ENCODE measurements at places on chromosomes 11 and 22.

GRCh38 chr11:75169101-75169885 is 18.4 kb downstream of the SLCO2B1 start:
- DNase-seq, result no peak

GRCh38 chr22:36727110-36727509 is 23.6 kb upstream of the CACNG2 start:
- no peak for DNase-seq

GRCh38 chr11:67483831-67484665 is 1.2 kb downstream of the AIP start:
- no peak for DNase-seq

DNA sequence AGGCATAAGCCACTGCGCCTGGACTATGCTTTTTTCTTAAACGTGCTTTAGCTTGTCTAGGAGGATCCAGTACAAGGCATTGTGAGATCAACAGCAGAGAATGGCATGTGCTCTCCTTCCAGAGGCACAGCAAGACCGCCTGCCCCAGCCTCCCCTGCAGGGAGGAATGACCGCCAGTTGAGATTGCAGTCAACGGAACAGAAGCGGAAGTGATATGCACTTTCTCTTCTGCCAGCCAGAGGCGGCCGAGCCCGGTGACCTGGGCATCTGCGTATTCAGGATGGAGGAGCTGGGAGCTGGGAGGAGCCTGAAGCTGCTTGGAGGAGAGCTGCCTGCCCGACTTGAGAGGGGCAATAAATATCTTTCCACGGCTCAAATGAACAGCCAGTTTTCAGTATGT is 243.0 kb downstream of the CTTN start:
- no peak for DNase-seq

DNA sequence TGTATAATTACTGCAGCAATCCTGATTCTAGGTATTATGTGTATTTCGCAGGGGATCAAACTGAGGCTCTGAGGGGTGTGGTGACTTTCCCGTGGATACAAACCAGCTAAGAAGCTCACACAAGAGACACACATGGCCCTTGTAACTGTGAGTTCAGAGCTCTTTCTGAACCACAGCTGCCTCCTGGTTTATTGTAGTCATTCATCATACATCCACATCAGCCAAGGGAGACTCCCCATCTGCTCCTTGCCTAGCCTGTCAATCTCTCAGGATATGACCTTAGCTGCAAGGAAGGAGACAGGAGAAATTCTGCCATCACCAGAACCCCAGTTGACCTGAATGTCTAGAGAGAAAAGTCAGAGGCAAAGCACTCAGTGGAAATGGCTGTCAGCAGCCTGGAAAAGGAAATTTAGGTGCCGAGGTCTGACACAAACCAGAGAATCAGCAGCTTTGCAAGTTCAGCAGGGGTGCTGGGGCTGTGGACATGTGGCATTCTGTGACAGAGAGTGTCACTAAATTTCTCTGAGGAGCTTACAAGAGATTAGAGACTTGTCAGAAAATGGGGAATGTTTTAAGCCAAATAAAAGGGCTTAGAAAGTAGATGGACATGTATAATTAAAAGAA is 209.5 kb downstream of the AASDHPPT start:
- DNase-seq, result no peak
